ENCODE measurements at places on chromosomes 12 and 14.

GRCh38 chr14:56585461-56586084, 6.0 kb downstream of the TMEM260 start:
- no peak for DNase-seq

DNA sequence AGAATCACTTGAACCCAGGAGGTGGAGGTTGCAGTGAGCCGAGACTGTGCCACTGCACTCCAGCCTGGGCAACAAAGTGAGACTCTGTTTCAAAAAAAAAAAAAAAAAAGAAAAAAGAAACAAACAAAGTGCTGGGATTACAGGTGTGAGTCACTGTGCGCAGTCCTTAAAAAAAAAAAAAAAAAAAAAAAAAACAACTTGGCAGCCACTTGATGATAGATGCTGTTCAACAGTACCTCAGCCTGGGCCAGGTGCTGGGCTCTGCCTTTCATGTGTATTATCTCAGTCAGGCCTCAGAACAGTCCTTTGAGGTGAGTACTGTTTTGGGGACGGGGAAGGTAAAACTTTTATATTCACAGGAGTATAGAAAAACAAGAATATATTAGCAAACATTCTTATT, 9.6 kb downstream of the ACADS start:
- no peak for DNase-seq

GRCh38 chr12:82688596-82688995, 1.9 kb downstream of the TMTC2 start:
- no peak for DNase-seq

DNA sequence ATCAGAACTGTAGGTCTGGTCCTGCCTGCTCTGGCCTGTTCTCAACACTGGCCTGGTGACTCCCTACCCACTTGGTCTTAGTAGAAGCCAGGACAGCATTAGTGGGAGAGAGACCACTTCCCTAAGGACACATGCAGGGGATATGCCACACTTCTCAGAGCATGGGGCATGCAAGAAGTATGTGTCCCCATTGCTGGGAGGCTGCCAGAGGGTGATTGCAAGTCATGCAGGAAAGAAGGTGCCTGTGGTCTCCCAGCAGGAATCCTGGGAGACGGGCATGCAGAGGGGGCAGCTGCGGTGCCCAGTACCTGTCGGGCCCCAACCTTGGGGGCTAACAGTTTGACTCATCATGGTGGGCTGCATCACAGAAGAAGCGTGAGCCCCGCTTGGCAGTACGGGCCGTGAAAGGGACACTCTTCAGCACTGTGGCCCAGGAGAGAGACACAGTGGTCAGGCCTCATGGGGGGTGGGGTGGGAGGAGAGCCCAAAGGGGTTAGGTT, 23.0 kb downstream of the PRPF40B start:
- DNase-seq, result no peak

DNA sequence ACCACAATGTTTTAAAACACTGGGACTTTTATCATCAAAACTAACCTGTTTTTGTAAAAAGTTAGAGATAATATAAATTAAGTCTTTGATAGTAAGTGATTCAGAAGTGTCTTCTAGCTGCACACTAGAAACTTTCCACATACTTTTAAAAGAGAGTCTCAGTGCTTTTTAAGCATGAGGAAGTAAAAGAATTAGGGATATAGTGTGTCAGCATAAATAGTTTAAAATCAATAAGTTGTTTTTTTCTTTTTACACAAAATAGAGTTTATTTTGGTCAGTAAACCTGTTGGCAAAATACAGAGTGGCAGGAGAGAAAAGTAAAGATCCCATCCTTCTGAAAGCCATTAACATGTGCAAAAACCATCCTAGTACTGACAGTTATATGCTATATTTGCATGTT, 1.7 kb downstream of the DNM1L start:
- DNase-seq, result no peak
